ENCODE measurements at places on chromosomes 3 and 15.

GRCh38 chr3:77256584-77257503 lies 216.9 kb downstream of the ROBO2 start:
- DNase-seq, result no peak

DNA sequence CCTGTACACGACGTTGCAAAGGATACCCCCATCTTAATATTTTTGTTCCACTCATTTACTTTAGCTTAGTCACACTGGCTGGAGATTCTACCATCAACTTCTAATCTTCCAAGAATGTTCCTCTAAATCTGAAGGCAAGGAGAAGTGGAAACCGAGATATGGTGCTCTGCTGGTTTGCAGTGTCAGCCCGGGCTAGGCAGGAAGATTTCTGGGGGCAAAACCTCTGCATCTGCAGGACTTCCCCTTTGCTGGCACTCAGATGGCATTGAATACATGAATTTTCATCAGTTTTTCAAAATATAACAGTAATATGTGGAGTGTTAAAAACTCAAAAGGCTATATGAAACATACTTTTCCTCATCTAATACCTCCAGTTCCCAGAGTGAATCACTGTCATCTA lies 240.4 kb downstream of the RPLP1 start:
- DNase-seq, result no peak

- no peak for DNase-seq
Observed at GRCh38 chr15:70062321-70062956, 35.3 kb downstream of the TLE3 start.

DNA sequence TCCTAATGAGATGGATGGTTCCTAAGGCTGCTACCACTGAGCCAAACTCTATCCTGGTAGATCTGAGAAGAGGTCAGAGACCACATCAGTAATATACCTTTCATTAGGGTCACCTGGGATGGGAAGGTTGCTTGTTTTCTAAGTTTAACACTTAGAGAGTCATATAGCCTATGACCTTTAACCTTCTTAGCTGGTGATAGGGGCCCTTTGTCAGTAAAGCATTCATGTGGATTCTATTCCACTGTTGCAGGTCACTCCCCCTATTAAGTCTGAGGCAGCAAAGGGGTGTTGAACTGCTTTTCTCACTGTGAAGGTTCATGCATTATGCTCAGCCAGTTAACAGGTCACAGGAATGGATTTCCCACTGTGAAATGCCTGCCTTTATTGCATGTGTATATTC lies 6.1 kb upstream of the ZNF609 start:
- DNase-seq, result no peak

DNA sequence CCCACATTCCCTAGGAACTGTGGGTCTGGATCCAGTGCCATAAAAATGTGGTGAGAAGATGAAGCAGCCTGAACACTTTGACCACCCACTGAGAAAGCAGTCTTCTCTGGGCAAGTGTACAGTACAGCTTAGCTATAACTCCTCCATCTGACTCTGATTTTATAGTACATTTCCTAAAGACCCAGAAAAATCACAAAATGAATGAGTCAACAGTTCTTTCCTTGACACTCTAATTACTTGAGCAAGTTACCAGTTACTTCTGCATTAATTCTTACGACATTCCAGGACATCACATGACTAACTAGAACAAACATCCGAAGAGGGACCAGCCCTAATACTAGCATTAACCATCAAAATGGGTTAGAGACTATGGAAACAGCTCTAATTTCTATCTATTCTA lies 148.1 kb upstream of the PEX5L start:
- DNase-seq, result no peak

DNA sequence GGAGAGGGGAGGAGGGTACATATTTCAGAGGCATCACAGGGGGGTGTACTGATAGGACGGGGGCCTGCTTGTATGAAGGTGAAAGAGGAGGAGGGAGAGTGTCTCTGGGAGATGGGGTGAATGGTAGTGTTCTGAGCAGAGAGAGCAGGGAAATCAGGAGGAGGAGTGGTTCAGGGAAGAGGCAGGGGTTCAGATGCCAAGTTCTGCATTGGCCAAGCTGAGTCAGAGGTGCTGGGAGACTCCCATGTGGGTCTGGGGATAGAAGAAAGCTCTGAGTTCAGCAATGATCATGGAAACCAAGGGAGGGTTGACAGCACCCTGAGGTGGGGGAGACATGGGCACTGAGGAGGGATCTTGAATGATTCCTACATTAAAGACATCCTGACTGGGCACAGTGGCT lies 3.0 kb downstream of the CYP8B1 start:
- no peak for DNase-seq

- DNase-seq, result no peak
Observed at GRCh38 chr3:121152573-121152972, 244.6 kb downstream of the STXBP5L start.

- no peak for DNase-seq
Observed at GRCh38 chr15:80264031-80264430, 12.0 kb upstream of the CTXND1 start.

- no peak for DNase-seq
Observed at GRCh38 chr15:92020804-92021203, 167.3 kb downstream of the SLCO3A1 start.

GRCh38 chr3:150144191-150144708 lies 173.6 kb upstream of the PFN2 start:
- DNase-seq, result no peak

DNA sequence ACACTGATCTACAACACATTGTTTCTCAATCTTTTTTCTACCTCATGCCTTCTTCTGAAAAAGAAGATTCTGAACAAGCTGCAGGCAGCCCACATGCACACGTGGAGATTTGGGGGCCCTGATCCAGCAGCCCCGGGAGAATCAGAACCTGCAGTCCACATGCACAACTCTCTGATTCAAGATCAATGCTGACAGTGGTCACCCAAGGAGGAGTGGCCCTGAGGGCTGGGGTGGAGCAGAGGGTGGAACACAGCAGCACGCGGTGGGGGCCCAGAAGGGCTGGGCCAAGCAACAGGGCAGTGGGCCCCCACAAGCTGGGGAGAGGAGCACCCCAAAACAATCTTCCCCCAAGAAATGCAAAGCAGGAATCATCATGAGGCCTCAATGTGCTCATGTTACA lies 202.1 kb upstream of the NSMCE3 start:
- no peak for DNase-seq

GRCh38 chr15:63015618-63016017 lies 26.9 kb upstream of the TPM1 start:
- DNase-seq, result no peak

- DNase-seq, result no peak
Observed at GRCh38 chr15:66008940-66009562, 139.8 kb downstream of the RAB11A start.

GRCh38 chr3:188573291-188573940 lies 419.5 kb downstream of the LPP start:
- no peak for DNase-seq

GRCh38 chr15:100692246-100692645 lies 89.9 kb downstream of the ASB7 start:
- DNase-seq, result no peak

- no peak for DNase-seq
Observed at GRCh38 chr3:40169983-40170382, 139.5 kb upstream of the EIF1B start.

GRCh38 chr3:3798631-3799113 lies 559 bp upstream of the LRRN1 start:
- no peak for DNase-seq

GRCh38 chr3:127258733-127259132 lies 29.1 kb downstream of the PRR20G start:
- DNase-seq, result no peak

GRCh38 chr3:188539631-188540194 lies 385.8 kb downstream of the LPP start:
- no peak for DNase-seq

DNA sequence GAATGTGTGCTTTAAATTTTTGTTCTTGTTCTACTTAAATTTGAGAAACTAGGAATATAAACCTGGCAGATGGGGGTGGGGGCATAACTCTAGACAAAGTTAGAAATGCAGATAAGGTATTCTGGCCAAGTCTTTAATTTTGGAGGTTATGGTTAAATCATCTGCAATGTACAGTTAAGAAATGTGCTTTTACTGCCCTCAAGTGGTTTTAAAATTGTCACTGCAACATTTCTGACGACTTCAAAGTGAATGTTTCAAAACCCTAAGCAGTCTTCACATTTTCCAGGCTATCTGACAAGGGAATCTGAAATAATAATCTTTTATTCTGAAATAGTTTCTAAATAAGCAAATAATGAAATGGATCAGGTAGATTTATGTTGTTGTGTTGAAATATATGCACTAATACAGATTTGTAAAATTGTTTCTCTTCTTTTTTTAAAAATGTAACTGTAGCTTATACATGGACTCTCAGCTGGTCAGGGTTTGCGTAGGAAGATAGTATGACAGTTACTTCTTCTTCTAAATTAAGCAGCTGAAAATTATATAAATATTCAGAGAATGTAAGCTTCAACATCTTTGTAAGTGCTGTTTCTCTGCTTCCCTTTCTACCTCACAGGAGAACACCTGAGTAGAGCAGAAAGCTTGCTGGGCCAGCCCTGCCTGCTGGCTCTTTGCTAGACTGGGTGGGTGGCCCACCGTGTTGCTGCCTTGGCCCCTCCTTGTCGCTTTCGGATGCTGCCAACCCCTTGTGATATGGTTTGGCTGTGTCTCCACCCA lies 45.0 kb downstream of the SUCNR1 start:
- no peak for DNase-seq

GRCh38 chr3:11246663-11246970 lies 25.6 kb upstream of the ATG7 start:
- DNase-seq, result no peak

DNA sequence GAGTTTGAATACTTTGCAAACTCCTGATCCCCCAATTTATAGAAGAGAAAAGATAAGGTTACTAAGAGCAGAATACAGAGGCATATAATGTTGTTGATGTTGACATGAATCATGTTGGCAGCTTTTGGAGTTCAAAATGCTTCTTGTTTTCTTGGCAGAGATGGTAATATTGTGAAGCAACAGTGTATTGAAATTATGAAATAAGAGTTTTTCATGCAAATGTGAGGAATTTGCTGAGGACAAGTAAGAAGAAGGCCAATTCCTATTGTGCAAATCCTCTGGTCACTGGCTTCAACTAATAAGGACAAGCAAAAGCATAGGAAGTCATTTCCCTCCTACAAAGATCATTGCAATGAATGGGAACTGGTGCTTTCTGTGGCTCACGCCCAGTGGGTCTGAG lies 126.9 kb upstream of the CHL1 start:
- DNase-seq, result no peak

GRCh38 chr15:71225851-71226250 lies 110.6 kb downstream of the THSD4 start:
- DNase-seq, result no peak

GRCh38 chr15:69172847-69173246 lies 12.4 kb downstream of the GLCE start:
- DNase-seq, result no peak
